ENCODE measurements at places on chromosomes 5 and 9. TPM values are rescaled to one million over a fixed set of nuclear protein-coding genes. Genes with fewer than 3 reads are reported as not detected.

Gene NSG2
- not detected for total RNA-seq

Gene IRX1
- total RNA-seq, result not detected

Gene TAS2R1
- not detected for total RNA-seq

Gene KLF4
- 3.7 TPM for total RNA-seq

GRCh38 chr5:112757468-112758208 lies 20.0 kb downstream of the APC start:
- peak; percentile 62 for DNase-seq

DNA sequence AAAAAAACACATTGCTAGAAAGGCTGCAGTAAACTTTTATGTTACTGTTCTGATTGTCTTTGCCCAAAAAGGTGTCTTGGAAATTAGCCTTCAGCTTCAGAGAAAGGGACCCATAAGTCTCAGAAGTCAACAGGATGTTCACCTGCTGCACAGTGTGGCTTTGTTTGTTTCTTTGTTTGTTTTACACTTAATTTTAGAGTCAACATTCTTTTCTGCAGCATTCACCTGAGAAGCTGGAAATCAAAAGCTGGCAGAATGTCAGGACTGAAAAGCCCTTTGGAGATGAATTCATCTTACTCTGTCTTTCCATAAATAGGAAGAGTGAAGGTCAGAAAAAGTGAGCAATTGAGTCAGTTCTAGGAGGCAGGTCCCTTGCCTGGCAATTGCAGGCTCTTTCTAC lies 170.0 kb downstream of the PAPPA start:
- DNase-seq, result no peak

DNA sequence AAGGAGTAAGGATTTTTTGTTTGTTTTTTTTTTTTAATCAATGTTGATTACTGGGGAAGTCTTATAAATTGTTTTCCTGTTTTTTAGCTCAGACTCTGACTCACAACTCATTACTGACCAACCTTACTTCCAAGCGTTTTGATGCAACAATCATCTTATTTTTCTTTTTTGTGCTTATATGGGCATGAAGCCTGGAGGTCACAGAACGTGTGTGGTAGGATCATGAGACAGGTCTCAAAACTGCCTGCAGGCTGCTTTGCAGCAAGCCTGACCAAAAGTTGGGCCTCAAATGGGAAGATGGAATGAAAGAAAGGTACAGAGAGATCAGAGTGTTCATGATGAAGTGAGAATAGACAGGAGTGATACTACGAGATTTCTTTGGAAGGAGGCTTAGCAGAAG lies 38.5 kb downstream of the SNCAIP start:
- no peak for DNase-seq

GRCh38 chr9:14180960-14181537 lies 132.9 kb downstream of the NFIB start:
- no peak for DNase-seq

GRCh38 chr5:69237877-69238276 lies 3.2 kb downstream of the CDK7 start:
- DNase-seq, result no peak

GRCh38 chr9:37990404-37991015 lies 78.5 kb downstream of the SHB start:
- peak; percentile 50 for DNase-seq

DNA sequence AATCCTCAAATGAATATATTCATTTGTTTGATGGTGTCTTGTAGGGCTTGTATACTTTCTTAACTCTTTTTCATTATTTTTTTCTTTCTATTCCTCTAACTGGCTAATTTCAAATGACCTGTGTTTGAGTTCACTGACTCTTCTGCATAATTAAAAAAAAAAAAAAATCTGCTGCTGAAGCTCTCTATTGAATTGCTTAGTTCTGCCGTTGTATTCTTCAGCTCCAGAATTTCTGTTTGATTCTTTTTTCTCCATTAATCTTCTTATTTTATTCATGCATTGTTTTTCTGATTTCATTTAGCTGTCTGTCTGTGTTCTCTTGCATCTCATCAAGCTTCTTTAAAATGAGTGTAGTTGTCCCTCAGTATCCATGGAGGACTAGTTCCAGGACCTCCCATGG lies 244.6 kb downstream of the ROR2 start:
- no peak for DNase-seq

DNA sequence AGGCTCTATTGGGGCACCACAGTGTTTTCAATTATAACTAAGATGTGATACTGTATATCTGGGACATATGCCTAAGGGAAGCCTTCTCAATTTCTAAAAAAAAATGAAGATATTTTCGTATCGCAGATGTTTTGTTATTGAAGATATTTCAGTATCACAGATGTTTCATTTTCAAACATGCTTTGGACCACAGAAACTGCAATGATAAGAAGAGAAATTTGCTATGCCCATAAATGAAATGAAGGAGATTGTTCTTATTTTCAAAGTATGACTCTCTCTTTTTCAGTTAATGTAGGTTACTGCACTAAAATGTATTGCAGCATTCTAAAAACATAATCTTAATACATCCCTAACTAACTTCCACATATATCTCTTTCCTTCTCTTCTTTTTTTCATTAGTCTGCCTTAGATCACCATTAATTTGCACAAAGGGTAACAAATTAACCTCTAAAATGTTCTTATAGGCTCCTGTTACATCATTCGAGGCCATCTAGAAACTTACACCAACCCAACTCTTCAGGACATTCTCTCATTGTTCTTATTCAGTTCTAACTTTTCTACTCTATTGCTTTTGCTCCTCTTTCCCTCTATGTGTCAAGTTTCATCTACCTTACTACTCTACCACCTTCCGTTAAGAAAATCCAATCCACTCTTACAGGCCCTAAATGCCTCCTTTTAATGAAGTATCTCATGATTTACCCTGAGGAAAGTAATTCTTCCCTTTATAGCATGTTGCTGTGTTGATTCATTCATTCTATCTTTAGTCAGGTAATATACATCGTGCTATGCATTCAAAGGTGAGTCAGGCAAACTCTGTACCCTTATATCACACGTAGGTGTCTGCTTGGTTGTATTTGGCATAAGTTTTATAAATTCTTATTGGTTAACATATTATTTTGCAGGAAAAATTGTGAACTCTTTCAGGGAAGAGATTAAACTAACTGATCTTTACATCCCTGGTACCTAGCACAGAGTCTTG lies 70.5 kb downstream of the ST8SIA4 start:
- DNase-seq, result no peak

DNA sequence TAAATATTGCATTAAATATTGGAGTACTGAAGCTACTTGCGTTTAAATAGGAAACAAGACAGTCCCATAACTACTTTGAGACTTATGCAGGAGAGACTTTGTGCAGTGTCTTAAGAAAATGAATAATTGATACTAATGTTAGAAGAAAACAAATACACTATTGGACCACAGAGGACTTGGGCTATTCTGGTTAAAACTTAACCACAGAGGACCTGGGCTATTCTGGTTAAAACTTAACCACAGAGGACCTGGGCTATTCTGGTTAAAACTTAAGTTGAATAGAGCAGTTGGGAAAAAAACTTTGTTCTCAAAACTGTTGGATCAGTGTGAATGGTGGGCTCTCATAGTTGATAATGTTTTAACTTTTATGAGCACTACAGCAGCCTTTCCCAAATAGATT lies 141.7 kb downstream of the WDR70 start:
- DNase-seq, result no peak

GRCh38 chr5:175542232-175542965 lies 64.0 kb downstream of the SFXN1 start:
- DNase-seq, result no peak

DNA sequence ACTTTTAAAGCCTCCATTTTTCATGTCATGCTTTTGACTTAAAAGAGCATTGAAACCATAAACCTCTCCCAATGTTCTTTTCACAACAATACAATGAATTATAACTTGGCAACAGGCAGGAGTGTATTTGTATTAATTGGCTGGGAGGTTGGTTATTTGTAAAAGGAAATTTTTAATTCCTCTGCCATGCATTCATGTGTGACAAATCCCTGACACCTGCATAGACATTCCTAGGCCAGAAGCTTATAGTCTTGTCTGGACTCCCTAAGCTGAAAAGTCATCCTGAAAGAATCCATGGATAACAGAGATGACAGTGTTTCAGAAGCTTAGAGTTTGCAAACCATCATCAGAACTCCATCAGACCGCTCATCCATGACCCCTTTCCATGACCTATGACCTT lies 76.3 kb upstream of the PTGER4 start:
- DNase-seq, result peak; percentile 84

Data from dermis microvascular lymphatic vessel endothelial cell (primary cell).